Stimulated activated CD4-positive, alpha-beta T cell treated with anti-CD3 and anti-CD28 coated beads, Interleukin-1b, Interleukin-23, amount 100 ng/mL, for 4 hours (primary cell): ENCODE measurements at places on chromosomes 5 and 9.

- DNase-seq, result no peak
These were observed 53.8 kb upstream of the RANBP3L start for GRCh38 chr5:36355516-36355915.

GRCh38 chr5:93100976-93101375 is 480.0 kb downstream of the NR2F1-AS1 start:
- DNase-seq, result no peak

DNA sequence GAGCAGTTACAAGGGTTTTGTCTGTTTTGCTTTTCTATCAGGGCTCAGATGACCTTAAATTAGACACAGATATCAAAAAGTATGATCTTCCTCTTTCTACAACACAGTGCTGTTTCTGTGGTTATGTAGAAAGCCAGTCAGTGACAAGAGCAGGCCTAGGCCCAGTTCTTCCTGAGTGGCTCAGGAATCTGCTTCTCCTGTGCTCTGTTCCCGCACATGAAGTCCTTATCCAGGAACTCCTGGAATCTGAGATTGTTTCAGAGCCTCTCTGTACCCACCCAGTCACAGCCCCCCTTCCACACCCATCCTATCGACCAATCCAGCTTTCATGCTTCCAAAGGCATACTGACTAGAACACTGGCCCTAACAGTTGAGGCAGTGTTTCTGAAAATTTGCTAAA is 40.4 kb upstream of the SMU1 start:
- no peak for DNase-seq

DNA sequence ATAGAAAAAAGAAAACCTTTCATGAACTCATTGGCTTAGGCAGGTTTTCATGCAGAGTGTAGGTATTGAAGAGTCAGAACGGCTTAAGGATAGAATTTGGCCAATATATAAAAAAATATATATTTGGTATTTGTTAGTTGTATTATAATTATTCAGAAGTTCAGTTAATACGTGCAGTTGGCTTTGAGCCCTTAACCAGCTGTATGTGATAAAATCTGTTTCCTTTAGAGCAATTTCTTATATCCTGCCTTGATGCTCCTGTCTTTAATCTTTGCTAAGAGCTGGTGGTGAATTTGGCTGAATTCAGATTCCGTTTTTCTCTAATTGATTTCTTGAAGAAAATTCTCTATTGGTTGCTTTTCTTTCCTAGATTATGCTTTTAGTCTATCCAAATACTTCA is 3.7 kb downstream of the ANXA1 start:
- DNase-seq, result no peak

- DNase-seq, result no peak
These were observed 153.2 kb downstream of the CAVIN4 start for GRCh38 chr9:100731038-100731556.

GRCh38 chr9:112174222-112174964 is 704 bp downstream of the SUSD1 start:
- DNase-seq, result peak; percentile 55

- no peak for DNase-seq
These were observed 41.2 kb upstream of the PTGS1 start for GRCh38 chr9:122329597-122329996.

DNA sequence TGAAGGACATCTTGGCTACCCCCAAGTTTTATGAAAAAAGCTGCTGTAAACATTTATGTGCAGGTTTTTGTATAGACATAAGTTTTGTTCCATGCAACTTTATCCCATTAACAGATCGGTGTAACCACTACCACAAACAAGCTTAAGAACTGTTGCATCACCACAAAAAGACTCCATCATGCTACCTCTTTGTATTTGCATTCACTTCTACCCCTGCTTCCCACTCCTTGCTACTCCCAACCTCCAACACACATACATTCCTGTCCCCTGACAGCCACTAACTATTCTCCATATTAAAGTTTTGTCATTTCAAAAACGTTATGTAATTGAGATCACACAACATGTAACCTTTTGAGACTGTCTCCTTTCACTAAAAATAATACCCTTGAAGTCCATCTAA is 57.8 kb upstream of the LHFPL2 start:
- no peak for DNase-seq

- no peak for DNase-seq
These were observed 27.1 kb upstream of the N4BP3 start for GRCh38 chr5:178086266-178086665.

GRCh38 chr5:107542428-107542827 is 128.3 kb downstream of the EFNA5 start:
- no peak for DNase-seq

DNA sequence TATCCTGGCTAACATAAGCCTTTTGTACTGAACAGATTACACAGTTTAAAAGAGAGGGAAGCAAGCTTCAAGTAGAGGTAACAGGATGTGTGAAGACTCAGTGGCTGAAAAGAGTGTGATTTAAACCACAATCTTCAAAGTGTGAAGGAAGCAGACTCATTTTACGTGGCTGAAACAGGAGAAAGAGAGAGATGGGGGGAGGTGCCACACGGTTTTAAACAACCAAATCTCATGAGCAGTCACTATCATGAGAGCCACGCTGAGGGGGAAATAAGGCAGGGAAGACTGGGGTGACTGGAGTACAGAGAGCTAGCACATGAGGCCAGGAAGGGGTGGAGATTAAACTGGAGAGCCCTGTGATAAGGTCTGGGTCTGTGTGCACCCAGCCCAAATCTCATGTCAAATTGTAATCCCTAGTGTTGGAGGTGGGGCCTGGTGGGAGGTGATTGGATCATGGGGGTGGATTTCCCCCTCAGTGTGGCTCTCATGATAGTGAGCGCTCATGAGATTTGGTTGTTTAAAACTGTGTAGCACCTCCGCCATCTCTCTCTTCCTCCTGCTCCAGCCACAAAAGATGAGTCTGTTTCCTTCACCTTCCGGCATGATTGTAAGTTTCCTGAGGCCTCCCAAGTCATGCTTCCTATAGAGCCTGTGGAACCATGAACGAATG is 318.6 kb upstream of the CD180 start:
- peak; percentile 15 for DNase-seq

- no peak for DNase-seq
These were observed 1.2 kb upstream of the PHF2 start for GRCh38 chr9:93574900-93575795.

- DNase-seq, result no peak
These were observed 95.5 kb downstream of the CAMSAP1 start for GRCh38 chr9:135811801-135812200.

- DNase-seq, result no peak
These were observed 996.2 kb downstream of the CDH12 start for GRCh38 chr5:21856987-21857386.

DNA sequence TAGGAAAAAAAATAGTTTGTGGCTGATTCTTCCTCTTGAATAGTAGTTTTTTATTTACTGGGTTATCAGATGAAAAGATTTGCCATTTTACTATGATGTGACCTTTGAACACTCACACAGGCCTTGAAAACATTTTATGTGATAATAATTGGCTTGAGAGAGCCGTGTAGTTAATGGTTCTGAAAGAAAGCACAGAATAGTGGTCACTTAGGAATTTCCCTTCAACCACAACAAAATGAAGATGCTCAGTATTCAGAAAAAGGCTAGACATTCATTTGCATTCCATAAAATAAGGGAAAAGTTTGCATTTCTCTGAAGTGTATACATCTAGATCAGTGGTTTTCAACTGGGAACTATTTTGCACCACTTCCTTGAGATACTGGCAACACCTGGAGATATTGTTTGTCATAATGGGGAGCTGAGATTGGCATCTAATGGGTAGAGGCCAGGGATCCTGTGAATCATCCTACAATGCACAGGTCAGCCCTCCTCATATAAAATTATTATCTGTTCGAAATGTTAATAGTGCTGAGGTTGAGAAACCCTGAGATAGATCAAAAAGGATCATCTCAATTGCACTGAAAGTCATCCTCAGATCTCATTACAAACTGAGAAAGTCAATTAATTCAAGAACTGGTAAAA is 446.4 kb upstream of the CCNG1 start:
- DNase-seq, result no peak

GRCh38 chr9:112194969-112195431 is 19.9 kb upstream of the SUSD1 start:
- no peak for DNase-seq

- DNase-seq, result no peak
These were observed 531 bp downstream of the MVB12B start for GRCh38 chr9:126327006-126327713.

DNA sequence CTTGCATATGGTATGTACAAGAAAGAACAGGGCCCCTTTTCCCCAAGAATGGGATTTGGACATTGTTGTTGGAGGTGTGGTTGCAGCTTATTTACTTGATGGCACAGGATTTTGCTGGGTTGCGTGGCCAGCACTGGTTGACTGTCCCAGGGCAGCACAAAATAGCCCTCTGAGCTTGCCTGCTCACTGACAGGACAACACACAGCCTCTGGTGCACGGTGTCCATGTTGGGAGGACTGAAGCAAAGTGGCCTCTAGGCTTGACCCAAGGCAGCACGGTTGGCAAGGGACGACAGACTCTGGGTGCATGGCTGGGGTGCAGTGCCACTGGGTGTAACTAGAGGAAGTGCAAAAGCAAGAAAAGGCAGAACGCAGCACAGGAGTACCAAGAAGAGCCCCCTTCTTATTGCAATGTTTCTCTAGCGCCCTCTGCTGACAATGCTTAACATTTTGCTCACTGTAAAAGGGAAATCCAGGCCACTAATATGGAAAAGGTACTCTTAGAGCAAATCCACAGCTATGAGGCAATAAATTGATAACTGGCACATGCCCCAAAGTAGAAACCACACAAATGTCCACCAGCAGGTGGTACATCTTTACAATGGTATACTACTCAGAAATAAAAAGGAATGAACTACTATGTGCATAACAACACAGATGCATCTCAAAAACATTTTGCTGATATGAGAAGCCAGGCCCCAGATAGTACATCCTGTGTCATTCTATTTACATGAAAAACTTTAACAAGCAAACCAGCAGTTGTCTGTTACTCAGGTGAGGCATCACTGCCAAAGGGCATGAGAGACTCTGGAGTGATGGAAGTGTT is 47.4 kb upstream of the BARX1 start:
- no peak for DNase-seq

GRCh38 chr5:152869971-152870370 is 464.9 kb upstream of the NMUR2 start:
- no peak for DNase-seq

DNA sequence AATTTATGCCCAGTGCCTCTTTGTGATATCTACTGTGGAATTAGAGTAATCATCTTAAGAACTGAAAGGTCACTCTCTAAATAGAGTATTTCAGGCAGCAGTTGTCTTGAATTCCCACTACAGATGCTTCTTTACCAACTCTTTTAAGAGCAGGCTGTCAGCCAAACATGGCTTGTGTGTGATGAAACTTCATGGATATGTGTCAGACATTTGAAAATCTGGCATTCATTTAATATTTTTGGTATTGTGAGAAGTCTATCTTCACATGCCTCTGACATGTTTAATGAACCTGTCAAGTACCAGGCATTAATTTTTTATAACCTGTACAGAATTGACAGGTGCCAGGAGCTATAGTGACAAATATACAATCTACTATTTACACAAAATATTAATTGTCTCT is 318.6 kb downstream of the CDH9 start:
- no peak for DNase-seq

- no peak for DNase-seq
These were observed 338.4 kb upstream of the TRPC7 start for GRCh38 chr5:136703706-136704105.

- DNase-seq, result no peak
These were observed 13.6 kb downstream of the MTMR12 start for GRCh38 chr5:32299059-32299677.

DNA sequence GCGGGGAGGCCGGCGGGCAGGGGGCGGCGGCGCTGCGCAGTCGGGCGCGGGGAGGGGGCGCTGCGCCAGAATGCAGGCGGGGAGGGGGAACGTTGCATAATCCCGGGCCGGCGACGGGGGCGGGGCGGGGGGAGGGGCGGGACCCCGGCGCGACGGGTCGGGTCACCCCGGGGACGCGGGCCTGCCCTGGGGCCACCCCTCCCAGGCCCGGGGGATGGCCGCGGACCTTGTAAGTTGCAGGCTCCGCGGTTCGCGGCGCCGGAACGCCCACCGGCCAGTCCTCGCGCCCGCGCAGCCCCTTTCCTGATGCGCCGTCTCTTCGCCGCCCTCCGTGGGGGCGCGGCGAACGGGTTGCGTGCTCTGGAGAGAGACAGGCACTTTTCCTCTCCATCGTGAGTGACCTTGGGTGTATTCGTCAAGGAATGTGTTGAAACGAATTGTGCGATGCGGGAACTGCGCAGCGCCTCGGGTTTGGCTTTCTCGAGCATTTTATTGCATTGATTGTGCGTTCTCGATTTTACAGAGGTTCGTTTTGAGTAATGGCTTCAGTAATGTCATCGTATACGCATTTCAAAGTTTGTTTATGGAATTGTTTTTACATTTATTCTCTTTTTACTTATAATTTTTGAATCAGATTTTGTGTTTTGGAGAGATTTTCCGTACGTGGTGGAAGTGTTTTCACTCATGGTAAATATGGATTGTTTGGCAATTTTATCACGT is 802 bp downstream of the SPIN1 start:
- no peak for DNase-seq

- DNase-seq, result peak; percentile 25
These were observed 12.8 kb upstream of the MTAP start for GRCh38 chr9:21789541-21790037.

DNA sequence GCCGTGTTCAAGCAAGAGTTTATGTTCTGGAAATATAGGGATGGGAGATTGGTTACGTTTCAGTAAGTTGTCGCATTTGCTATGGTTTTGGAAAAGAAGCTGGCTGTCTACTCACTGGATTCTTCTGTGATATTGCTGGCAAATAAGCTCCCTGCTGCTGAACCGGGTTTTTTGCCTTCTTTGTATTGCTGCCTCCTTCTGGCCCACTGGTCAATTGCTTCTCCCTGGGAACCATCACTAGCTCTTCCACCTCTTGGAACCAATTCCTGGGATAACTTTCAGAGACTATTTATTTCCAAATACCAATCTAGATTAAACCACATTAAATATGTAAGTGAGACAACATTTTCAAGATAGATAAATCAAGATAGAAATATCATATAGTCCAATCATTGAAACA is 43.0 kb downstream of the NUDT12 start:
- DNase-seq, result no peak

DNA sequence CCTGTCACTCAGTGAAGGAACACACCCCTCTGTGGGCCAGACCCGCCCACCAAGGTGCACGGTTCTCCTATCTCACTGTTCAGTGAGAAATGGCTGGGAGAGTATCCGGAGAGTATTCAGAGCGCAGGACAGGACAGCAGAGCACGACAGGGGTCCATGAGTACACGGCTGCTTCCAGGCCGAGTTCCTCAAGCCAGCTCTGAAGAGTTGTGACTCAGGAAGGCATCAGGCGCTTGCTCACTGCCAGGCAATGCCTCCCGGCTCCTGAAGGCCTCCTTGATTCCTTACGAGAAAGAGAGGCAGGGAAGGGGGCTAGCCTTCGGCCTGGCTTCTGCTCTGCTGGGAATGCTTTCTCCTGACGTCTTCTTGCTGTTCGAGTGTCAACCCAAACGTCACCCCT is 132.1 kb upstream of the PPP1R26 start:
- DNase-seq, result no peak

DNA sequence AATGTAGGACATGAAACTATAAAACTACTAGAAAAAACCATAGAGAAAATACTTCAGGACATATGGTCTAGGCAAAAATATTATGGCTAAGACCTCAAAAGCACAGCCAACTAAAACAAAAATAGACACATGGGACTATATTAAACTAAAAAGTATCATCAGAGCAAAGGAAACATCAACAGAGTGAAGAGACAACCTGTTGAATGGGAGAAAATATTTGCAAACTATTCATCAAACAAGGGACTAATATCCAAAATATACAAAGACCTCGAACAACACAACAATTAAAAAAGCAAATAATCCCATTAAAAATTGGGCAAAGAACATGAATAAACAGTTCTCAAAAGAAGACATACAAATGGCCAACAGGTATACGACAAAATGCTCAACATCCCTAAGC is 210.9 kb downstream of the PCSK1 start:
- no peak for DNase-seq
